ENCODE measurements at places on chromosomes 11 and 22.

GRCh38 chr22:27885977-27886842 is 32.8 kb downstream of the PITPNB start:
- no peak for DNase-seq
- no peaks in the 10 kb centered on the region for H3K27me3 ChIP-seq
- peaks cover 7% of the 10 kb centered on the region for H3K4me1 ChIP-seq
- H3K4me3 ChIP-seq = no peak overlapping the region
- peaks cover 24% of the 10 kb centered on the region for H3K36me3 ChIP-seq

GRCh38 chr11:10460611-10461275 is 5.7 kb downstream of the AMPD3 start:
- H3K36me3 ChIP-seq = no peaks in the 10 kb centered on the region
- H3K4me1 ChIP-seq = peaks cover 5% of the 10 kb centered on the region
- H3K4me3 ChIP-seq = no peak overlapping the region
- DNase-seq = no peak
- no peaks in the 10 kb centered on the region for H3K27me3 ChIP-seq
- H3K27ac ChIP-seq = no peak overlapping the region

DNA sequence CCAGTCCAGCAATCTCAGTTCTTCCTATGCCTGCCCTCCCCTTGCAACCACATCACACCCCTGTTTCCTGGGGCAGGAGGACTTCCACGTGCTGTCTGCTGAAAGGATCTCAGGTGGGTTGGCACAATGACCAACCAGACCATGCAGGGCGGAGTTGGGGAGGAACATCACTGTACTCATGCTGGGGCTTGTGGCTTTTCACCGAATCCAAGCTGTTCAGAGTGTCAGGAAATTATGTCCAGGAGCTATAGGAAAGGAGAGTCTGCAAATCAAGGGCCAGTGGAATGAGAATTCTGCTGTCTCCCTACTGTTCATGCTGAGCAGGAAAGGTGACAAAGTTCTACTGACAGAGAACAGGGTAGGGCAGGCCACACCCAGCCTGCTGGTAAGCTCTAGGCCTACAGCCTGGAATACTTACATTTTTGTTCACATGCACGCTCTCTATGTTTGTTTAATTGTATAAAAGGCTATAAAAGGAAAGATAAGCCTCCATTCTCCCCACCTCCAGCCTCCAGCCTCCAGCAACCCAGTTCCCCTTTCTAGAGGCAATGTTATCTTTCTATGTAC is 1.7 kb upstream of the PLAAT2 start:
- peaks cover 5% of the 10 kb centered on the region for H3K4me1 ChIP-seq
- H3K27me3 ChIP-seq = no peaks in the 10 kb centered on the region
- no peak for DNase-seq
- H3K4me3 ChIP-seq = no peak overlapping the region

GRCh38 chr11:33987975-33988580 is 63.5 kb upstream of the CAPRIN1 start:
- H3K27ac ChIP-seq = no peak overlapping the region
- no peaks in the 10 kb centered on the region for H3K36me3 ChIP-seq
- no peak overlapping the region for H3K4me3 ChIP-seq
- H3K27me3 ChIP-seq = no peaks in the 10 kb centered on the region
- DNase-seq = no peak
- no peaks in the 10 kb centered on the region for H3K4me1 ChIP-seq

DNA sequence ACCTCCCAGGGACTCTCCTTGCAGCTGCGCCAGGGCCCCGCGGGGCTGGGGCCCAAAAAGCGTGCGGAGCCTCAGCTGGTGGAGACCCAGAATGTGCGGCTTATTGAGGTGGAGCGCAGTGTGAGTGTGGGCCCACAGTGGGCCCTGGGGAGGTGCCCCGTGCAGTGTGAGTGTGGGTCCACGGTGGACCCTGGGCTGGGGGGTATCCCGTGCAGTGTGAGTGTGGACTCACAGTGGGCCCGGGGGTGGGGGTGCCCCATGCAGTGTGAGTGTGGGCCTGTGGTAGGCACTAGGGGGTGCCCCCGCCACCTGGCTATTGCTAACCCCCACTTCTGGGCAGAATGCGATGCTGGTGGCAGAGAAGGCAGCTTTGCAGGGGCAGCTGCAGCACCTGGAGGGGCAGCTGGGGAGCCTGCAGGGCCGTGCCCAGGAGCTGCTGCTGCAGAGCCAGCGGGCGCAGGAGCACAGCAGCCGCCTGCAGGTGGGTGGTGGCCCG is 7.8 kb upstream of the RPS6KA4 start:
- no peak for DNase-seq
- no peak overlapping the region for H3K4me3 ChIP-seq
- no peaks in the 10 kb centered on the region for H3K27me3 ChIP-seq
- no peak overlapping the region for H3K27ac ChIP-seq

- H3K27ac ChIP-seq = no peak overlapping the region
- no peaks in the 10 kb centered on the region for H3K4me1 ChIP-seq
- no peaks in the 10 kb centered on the region for H3K27me3 ChIP-seq
- DNase-seq = no peak
- H3K4me3 ChIP-seq = no peak overlapping the region
These were observed 9.6 kb upstream of the EED start for GRCh38 chr11:86234831-86235461.

DNA sequence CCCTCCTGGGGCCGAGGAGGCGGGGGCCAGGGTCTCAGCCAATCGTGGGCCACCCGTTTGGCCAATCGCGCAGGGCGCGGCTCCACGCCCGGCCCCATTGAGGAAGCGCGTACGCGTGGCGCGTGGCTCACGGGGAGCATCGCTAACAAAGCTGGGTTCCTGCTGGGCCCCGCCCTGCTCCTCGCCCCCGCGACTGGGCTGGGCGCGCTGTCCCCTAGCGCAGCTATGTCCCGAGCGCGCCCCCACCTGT is 614 bp upstream of the ASCL2 start:
- H3K27ac ChIP-seq = no peak overlapping the region
- H3K36me3 ChIP-seq = peaks cover 6% of the 10 kb centered on the region
- peaks cover 21% of the 10 kb centered on the region for H3K27me3 ChIP-seq
- peaks cover 1% of the 10 kb centered on the region for H3K4me1 ChIP-seq
- DNase-seq = no peak
- H3K4me3 ChIP-seq = peak overlapping the region; percentile 67

GRCh38 chr11:133919330-133920108 is 37.2 kb downstream of the IGSF9B start:
- H3K27ac ChIP-seq = no peak overlapping the region
- DNase-seq = peak; percentile 57
- H3K4me3 ChIP-seq = no peak overlapping the region
- peaks cover 14% of the 10 kb centered on the region for H3K36me3 ChIP-seq

DNA sequence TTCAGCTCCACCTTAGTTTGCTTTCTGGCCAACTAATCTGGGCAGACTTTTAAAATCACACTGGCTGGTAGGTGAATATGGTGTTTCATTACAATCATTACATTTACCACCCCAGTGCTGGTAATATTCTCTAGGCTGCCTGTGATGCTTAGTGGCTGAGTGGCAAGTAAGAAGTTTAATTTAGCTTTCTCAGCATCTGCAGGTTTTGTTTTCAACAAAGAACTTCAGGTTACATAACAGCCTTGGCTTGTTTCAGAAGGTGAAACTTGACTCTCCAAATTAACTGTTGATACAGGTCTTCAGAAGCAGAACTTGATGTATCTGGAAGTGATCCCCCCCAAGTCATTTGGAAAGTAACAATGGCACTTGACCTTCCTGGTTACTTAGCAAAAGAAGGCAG is 423.3 kb upstream of the CCDC90B start:
- no peaks in the 10 kb centered on the region for H3K4me1 ChIP-seq
- H3K27ac ChIP-seq = no peak overlapping the region
- DNase-seq = no peak
- no peaks in the 10 kb centered on the region for H3K27me3 ChIP-seq
- no peaks in the 10 kb centered on the region for H3K36me3 ChIP-seq

DNA sequence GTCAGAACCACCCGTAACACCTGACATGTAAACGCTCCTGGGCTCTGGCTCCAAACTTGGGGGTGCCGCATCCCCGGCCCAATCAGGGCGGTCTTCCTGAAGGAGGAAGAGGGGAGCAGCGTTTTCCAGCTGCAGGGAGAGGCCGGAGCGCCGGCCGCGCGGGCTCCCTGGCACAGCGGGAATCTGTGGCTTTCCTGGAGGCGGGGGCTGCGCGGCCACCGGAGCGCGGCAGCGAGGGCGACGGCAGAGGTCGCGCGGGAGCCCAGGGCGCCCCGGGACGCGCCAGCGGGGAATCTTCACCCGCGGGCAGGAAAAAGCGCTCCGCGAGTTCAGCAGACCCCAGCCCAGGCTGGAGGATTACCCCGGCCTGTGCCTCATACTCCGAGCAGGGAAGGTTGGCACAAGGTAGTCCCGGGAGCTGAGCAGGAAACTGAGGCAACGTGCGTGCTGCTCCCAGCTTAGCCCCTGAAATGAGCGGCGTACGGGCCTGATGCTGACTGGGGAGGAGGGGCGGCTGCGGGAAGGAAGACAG is 600 bp upstream of the ESAM start:
- no peak overlapping the region for H3K27ac ChIP-seq
- peaks cover 6% of the 10 kb centered on the region for H3K36me3 ChIP-seq
- no peaks in the 10 kb centered on the region for H3K4me1 ChIP-seq
- no peak for DNase-seq
- peak overlapping the region; percentile 67 for H3K4me3 ChIP-seq
- H3K27me3 ChIP-seq = peaks cover 51% of the 10 kb centered on the region

- H3K4me1 ChIP-seq = no peaks in the 10 kb centered on the region
- no peaks in the 10 kb centered on the region for H3K36me3 ChIP-seq
- no peaks in the 10 kb centered on the region for H3K27me3 ChIP-seq
These were observed 9.1 kb upstream of the CLCF1 start for GRCh38 chr11:67382276-67383136.
